Pulmonary artery endothelial cell (primary cell): ENCODE measurements at places on chromosomes 5 and 9. TPM values are rescaled to one million over a fixed set of nuclear protein-coding genes. Genes with fewer than 3 reads are reported as not detected.

Gene MARCHF3
- total RNA-seq, result 57.9 and 101 TPM in 2 replicates

Gene TSLP
- total RNA-seq, result 0.53 TPM in 1 of 2 replicates, not detected in the other

Gene KIAA0825
- 0.99 and 1.7 TPM in 2 replicates for total RNA-seq

Gene RBM18
- total RNA-seq, result 6.9 and 11.3 TPM in 2 replicates

Gene SPATA31D4
- not detected in 2 replicates for total RNA-seq

Gene TUSC1
- 10.2 and 11.7 TPM in 2 replicates for total RNA-seq

Gene CHSY3
- 2.1 and 3.6 TPM in 2 replicates for total RNA-seq

Gene ST8SIA4
- 1.1 and 3.2 TPM in 2 replicates for total RNA-seq

Gene CEP72
- total RNA-seq, result 3.2 and 5.2 TPM in 2 replicates
